ENCODE measurements at places on chromosomes 1 and 21.
A peak's percentile ranks its signal among the peaks of the same experiment; 100 is the strongest.

- DNase-seq, result no peak
Observed at GRCh38 chr1:84877592-84877991, 15.4 kb downstream of the LPAR3 start.

DNA sequence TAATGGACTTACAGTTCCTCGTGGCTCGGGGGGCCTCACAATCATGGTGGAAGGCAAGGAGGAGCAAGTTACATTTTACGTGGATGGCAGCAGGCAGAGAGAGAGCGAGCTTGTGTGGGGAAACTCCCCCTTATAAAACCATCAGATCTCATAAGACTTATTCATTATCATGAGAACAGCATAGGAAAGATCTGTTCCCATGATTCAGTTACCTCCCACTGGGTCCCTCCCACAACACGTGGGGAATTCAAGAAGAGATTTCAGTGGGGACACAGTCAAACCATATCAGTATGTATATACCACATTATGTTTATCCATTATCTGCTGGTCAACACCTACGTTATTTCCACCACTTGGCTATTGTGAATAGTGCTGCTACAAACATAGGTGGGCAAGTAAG lies 352.3 kb upstream of the B3GALT2 start:
- peak; percentile 38 for DNase-seq

DNA sequence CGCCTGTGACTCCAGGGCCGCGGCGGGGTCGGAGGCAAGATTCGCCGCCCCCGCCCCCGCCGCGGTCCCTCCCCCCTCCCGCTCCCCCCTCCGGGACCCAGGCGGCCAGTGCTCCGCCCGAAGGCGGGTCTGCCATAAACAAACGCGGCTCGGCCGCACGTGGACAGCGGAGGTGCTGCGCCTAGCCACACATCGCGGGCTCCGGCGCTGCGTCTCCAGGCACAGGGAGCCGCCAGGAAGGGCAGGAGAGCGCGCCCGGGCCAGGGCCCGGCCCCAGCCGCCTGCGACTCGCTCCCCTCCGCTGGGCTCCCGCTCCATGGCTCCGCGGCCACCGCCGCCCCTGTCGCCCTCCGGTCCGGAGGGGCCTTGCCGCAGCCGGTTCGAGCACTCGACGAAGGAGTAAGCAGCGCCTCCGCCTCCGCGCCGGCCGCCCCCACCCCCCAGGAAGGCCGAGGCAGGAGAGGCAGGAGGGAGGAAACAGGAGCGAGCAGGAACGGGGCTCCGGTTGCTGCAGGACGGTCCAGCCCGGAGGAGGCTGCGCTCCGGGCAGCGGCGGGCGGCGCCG lies at the start of gene SIM2:
Gene SIM2, plus strand, starts transcription at position 135 of the 565 bp plus-strand sequence. CDS start 632 bp downstream, outside the sequence.
- DNase-seq, result no peak

GRCh38 chr1:229689904-229690303 lies 63.9 kb downstream of the URB2 start:
- no peak for DNase-seq

- peak; percentile 71 for DNase-seq
Observed at GRCh38 chr1:923131-923990, at the start of gene SAMD11. TSS of gene SAMD11 (plus strand) at chr1:923923. CDS start at chr1:924432, 509 bp downstream.

DNA sequence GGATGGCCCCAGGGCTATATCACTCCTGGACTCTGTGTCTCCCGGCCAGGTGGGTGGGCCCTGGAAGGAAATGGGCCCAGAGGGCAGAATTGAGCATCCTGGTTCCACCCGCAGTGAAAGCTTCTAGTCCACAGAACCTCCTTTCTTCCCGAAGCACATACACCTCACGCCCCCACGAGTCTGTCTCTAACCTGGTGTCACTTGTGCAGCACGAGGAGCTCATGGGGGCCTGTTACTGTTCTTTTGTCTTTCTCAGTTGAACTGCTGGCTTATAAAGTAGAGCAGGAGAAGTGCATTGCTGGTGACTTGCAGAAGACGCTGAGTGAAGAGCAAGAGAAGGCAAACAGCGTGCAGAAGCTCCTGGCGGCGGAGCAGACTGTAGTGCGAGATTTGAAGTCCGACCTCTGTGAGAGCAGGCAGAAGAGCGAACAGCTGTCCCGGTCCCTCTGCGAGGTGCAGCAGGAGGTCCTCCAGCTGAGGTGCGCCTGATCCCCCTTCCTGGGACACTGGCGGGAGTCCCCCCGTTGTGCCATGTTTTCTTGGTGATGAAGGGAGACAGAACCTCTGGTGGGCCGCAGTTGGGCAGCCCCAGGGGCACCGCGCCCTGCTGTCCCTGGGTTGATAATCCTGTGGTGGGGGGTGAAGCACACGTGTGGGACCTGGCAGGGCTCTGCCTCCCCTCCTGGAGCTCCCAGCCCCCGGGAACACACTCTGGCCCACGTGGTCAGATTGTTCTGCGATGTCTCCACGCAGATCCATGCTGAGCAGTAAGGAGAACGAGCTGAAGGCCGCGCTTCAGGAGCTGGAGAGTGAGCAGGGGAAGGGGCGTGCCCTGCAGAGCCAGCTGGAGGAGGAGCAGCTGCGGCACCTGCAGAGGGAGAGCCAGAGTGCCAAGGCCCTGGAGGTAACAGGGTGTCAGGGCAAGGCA lies 28.7 kb upstream of the DIP2A start:
- no peak for DNase-seq

- no peak for DNase-seq
Observed at GRCh38 chr1:234481771-234482170, 2.8 kb upstream of the TARBP1 start.

GRCh38 chr1:58813361-58813760 lies 29.5 kb upstream of the JUN start:
- DNase-seq, result no peak

GRCh38 chr1:172252321-172252720 lies 168.2 kb upstream of the C1orf105 start:
- DNase-seq, result no peak

DNA sequence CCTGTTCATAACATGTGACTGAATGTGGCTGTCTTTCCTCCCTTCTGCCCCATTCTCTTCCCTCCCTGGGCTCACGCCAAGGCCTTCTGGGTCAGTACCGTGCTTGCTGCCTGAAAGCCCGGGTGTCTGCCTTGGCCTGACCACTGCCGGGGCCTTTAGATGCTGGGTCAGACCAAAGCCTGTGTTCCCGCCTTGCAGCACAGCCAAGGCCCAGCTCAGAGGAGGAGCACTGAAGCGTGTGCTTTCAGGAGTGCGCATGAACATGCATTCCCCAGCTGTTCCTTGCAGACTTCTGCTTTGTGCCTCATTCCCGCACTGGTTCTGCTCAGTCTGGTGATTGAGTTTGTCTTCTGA lies 27.0 kb upstream of the SARS1 start:
- no peak for DNase-seq

DNA sequence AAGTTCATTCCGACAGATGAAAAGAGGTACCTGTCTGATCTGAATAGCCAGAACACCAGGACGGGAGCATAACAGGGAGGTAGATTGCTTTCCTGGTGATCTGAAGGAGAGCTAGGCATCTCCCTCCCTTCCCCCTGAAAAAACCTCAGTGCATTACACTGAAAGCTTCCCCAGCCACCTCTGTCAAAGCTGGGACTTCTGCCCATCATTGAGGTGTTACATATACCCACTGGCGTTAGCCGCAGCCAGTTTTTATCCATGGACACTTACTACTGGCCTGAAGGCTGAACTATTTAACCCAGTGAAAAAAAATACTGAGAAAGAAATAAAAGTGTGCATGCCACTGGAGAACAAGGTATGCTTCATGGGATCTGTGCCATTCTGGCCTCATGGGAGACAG lies 568.3 kb upstream of the ADAMTS5 start:
- DNase-seq, result no peak

- DNase-seq, result no peak
Observed at GRCh38 chr21:26686278-26686677, 113.2 kb upstream of the CYYR1 start.

DNA sequence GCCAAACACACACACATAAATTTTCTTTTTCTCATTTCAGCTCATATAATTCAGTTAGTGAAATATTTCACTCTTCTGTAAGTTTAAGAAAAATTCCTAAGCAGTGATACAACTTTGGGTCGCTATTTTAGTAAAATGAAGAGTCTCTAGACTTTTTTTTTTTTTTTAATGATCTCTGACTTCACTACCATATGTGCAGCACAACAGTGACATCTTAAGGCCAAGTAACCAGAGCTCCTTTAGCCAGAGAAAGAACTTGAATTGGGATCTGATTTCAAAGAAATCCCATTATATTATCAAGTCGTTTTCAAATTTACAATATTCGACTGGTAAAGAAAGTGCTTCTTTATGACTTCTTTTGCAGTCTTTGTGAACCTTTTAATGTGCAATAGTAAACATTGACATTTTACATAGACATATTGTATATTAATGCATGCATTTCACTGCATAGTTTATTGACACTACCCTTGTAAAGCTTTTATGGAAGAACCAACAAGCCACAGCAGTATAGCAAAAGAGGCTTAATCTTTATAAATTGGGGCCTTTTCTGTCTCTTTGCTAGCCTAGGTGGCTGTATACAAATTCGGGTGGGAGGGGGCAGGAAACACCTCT lies 62.2 kb downstream of the LRRC40 start:
- no peak for DNase-seq

GRCh38 chr1:238153939-238154338 lies 263.2 kb upstream of the ZP4 start:
- no peak for DNase-seq

Data from stimulated activated CD4-positive, alpha-beta T cell treated with anti-CD3 and anti-CD28 coated beads, Interleukin-4, amount 100 ng/mL, for 1 hour (primary cell).